ENCODE measurements at places on chromosomes 2 and 18. TPM values are rescaled to one million over a fixed set of nuclear protein-coding genes. Genes with fewer than 3 reads are reported as not detected.

Gene TNFRSF11A
- 4.3 TPM for total RNA-seq

DNA sequence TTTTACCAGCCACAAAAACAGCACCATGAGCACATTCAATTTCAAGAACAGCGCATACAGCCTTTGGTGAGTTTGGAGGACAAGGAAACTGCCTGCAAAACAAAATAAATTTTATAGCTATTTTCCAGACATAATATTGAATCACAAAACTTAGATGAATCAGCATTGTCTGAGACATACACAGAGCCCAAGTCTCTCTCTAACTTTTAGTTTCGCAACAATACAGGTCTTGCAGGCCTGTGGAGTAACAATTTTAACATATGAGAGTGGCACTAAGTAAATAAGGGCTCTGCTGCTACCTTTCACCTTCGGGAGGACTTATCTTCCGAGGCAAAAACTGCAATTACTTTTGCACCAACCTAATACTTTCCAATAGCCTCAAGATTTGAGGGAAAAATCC lies 56.1 kb upstream of the PEX13 start:
- peaks cover 29% of the 10 kb centered on the region for H3K4me1 ChIP-seq
- H3K36me3 ChIP-seq = peaks cover 46% of the 10 kb centered on the region
- H3K27me3 ChIP-seq = no peaks in the 10 kb centered on the region
- no peak for DNase-seq
- no peak overlapping the region for H3K27ac ChIP-seq

GRCh38 chr2:189297446-189297845 lies 117.9 kb upstream of the COL5A2 start:
- no peak for DNase-seq
- peaks cover 62% of the 10 kb centered on the region for H3K4me1 ChIP-seq

- H3K4me1 ChIP-seq = peaks cover 42% of the 10 kb centered on the region
- peaks cover 12% of the 10 kb centered on the region for H3K27me3 ChIP-seq
- DNase-seq = no peak
- H3K36me3 ChIP-seq = peaks cover 23% of the 10 kb centered on the region
- H3K27ac ChIP-seq = no peak overlapping the region
These were observed 6.1 kb downstream of the DOK1 start for GRCh38 chr2:74560591-74560990.

- peaks cover 40% of the 10 kb centered on the region for H3K27me3 ChIP-seq
- DNase-seq = no peak
- H3K4me1 ChIP-seq = peaks cover 24% of the 10 kb centered on the region
- H3K36me3 ChIP-seq = no peaks in the 10 kb centered on the region
These were observed 216.9 kb downstream of the MYO3B start for GRCh38 chr2:170394641-170395387.

DNA sequence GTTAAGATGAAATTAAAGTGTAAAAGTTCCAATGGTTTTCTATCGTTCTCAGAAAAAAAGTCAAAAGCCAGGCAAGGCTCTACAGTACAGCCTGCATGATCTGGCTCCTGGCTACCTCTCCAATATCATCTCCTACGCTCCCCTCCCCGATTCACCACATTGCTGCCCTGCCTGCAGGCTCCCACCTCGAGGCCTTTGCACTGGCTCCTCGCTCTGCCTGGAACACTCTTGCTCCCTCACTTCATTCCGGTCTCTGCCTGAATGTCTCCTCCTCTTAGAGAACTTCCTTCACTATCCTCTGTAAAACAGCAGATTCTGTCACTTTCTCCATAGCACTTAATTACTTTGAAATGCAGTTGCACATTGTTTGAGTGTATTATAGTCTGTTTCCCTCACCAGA lies 72.5 kb downstream of the KLF7 start:
- no peak overlapping the region for H3K27ac ChIP-seq
- H3K36me3 ChIP-seq = peaks cover 12% of the 10 kb centered on the region
- H3K27me3 ChIP-seq = no peaks in the 10 kb centered on the region
- no peak for DNase-seq
- H3K4me3 ChIP-seq = no peak overlapping the region

Gene CYP27C1
- total RNA-seq = not detected

Gene PDE11A
- total RNA-seq = not detected

GRCh38 chr2:5176764-5177163 lies 515.4 kb upstream of the SOX11 start:
- H3K4me3 ChIP-seq = no peak overlapping the region
- no peaks in the 10 kb centered on the region for H3K36me3 ChIP-seq
- no peak overlapping the region for H3K27ac ChIP-seq

GRCh38 chr18:75823471-75823870 lies 396.0 kb upstream of the SMIM21 start:
- no peak overlapping the region for H3K27ac ChIP-seq
- H3K27me3 ChIP-seq = no peaks in the 10 kb centered on the region
- H3K4me1 ChIP-seq = no peaks in the 10 kb centered on the region
- no peaks in the 10 kb centered on the region for H3K36me3 ChIP-seq
- no peak for DNase-seq

DNA sequence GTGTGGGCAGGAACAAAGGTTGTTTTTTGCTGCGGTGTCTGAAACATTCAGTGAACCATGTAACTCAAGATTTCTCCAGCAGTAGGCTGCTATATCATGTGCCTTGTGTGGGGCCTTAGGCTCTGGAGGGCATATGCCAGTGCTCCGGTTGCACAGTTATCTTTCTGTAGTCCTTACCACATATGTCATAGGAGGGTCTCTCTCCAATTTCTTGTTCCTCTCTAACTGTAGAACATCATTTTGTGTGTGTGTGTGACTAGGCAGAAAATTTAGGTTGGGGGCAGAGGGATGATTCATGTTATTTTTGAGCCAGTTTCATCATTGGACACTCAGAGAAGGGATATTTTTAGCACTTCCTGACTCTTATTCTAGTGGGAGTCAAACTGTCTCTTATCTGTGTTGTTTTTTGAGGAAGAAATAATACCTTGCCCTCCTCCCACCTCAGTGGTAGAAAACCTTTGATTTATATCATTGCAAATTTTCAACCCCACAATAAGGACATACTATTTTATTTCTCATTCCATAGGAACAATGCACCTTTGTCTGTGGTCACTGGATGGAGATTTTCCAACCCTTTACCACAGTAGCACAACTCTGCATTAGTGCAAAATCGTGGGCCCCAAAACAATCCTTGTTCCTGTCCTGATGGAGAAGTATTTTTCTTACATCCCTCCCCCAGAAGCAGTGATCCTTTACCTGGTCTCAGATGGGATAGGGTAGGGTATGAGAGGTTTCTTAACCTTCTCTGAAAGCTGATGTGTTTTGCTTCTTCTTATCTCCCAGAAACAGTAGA lies 113.9 kb downstream of the CCDC74A start:
- H3K27ac ChIP-seq = no peak overlapping the region
- no peaks in the 10 kb centered on the region for H3K4me1 ChIP-seq
- no peak overlapping the region for H3K4me3 ChIP-seq
- H3K27me3 ChIP-seq = peaks cover 31% of the 10 kb centered on the region
